A375 (cell line): ENCODE measurements at places on chromosomes 4 and X. TPM values are rescaled to one million over a fixed set of nuclear protein-coding genes. Genes with fewer than 3 reads are reported as not detected.

Gene HELQ
- 15.3 and 17.7 TPM in 2 replicates for total RNA-seq

Gene MOB1B
- total RNA-seq: 4.1 and 5.6 TPM in 2 replicates

Gene SPANXA1
- total RNA-seq: 18.7 and 37.4 TPM in 2 replicates

Gene NUDT11
- total RNA-seq: 2.7 and 3.6 TPM in 2 replicates

Gene MTTP
- not detected in 2 replicates for total RNA-seq
